Fibroblast of skin of right quadriceps (primary cell): ENCODE measurements at places on chromosomes 2 and 18.

- peak; percentile 18 for DNase-seq
Observed at GRCh38 chr18:24094561-24094960, 44.3 kb upstream of the CABYR start.

GRCh38 chr18:73264562-73264921, 396.8 kb upstream of the NETO1 start:
- DNase-seq, result no peak

GRCh38 chr2:64207573-64207972, 63.4 kb upstream of the PELI1 start:
- DNase-seq, result no peak

DNA sequence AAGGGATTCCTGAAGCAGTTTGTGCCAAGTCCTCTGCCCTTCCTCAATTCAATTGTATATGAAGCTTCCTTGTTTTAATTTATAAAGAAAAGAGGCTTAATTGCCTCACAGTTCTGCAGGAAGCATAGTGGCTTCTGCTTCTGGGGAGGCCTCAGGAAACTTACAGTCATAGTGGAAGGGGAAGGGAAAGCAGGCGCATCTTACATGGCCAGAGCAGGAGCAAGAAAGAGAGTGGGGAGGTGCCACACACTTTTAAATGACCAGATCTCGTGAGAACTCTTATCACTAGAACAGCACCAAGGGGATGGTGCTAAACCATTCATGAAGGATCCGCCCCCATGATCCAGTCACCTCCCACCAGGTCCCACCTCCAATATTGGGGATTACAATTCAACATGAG, 114.2 kb downstream of the SGPP2 start:
- no peak for DNase-seq

- peak; percentile 56 for DNase-seq
Observed at GRCh38 chr18:63511285-63511684, 30.9 kb upstream of the SERPINB12 start.

DNA sequence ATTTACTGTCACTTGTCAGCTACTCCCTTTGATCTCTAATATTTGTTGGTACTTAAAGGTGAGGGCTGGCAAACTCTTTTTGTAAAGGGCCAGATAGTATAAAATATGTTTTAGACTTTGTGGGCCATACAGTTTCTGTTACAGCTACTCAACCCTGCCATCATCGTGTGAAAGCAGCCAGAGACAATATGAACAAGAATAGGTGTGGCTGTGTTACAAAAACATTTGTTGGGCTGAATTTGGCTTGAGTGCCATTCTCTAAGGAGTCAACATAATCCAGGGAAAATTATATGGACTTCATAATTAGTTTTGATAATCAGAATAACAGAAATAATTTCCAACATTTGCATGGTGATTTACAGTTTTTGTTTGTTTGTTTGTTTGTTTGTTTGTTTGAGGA, 190.6 kb downstream of the LTBP1 start:
- DNase-seq, result no peak

DNA sequence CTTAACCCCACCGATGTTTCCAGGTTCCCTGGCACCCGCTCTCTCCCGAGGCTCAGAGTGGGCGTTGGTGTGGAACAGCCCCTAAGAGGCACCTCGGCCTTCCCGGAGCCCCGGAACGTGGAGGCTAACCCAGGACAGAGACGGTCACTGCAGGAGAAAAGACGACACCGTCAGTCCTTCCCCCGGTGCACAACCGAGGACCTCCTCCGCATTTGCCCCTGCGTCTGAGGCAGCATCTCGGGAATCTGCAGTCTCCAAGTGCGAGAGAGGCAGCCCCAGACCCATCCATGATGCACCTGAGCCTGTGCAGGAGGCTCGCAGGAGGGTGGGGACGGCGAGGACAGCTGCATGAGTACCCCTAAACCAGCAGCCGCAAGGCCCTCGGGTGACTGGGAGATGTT, 204.9 kb upstream of the SALL3 start:
- no peak for DNase-seq

- peak; percentile 24 for DNase-seq
Observed at GRCh38 chr2:4047961-4048891, 344.9 kb downstream of the DCDC2C start.

DNA sequence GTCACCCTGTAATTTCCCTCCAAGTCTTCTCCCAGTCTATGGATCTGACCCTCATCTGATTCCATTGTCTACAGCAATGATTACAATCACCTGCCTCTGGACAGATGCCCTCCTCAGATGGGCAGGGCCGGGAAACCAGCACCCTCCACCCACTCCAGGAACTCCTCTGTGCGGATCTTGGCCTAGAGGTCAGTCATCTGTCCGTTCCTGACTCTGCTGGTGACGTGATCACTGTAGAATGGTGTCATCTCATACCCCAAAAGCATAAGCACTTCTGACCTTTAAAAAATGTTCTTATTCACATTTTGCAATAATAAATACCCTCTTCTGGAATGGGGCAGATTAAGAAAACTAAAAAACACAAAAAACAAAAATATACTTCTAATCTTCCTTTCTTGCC, 29.5 kb upstream of the BZW1 start:
- DNase-seq, result no peak

- no peak for DNase-seq
Observed at GRCh38 chr2:206824993-206825392, 59.6 kb downstream of the FASTKD2 start.
